ENCODE measurements at places on chromosomes 4 and X.

GRCh38 chrX:54044877-54045338 lies 635 bp upstream of the PHF8 start:
- no peak for DNase-seq

GRCh38 chr4:176755613-176756012 lies 37.1 kb downstream of the VEGFC start:
- no peak for DNase-seq

GRCh38 chr4:53012738-53013137 lies 150.6 kb downstream of the RASL11B start:
- no peak for DNase-seq

DNA sequence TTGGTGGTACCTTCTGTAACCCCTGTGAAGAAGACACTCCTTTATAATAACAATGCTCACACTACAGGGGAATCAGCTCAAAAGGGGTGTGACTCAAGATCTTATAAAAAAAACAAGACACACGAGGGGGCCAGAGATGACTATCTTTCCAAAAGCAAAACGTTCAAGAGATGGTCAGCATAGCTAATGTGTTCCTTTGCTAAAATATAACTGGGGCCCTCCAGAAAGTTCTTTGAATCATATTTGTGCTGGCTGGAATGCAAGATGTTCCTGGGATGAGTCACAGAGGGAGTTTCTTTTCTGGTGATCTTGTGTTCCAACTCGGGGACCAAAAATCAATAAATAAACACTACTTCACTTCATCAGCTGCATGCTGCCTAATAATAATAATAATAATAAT lies 46.5 kb downstream of the RAI2 start:
- DNase-seq, result no peak

- DNase-seq, result no peak
Observed at GRCh38 chrX:115400960-115401359, 111.4 kb downstream of the LUZP4 start.

DNA sequence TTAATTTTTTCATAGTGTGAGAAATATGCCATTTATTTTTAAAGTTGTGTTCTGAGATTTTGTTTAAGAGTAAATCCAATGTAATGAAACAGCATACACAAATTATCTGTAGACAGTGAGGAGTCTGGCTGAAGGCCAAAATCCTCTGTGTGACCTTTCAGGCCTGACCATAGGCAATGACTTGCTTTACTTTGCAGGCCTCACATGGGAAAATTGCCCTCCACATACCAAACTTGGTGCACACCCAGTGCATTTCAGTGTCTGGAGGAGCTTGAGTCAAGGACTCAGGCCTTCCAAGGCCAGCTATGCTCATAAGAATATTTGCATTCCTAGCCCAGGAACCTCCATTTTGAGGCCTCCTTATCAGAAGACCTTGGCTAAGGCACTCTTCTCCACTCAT lies 430.1 kb downstream of the GABRG1 start:
- no peak for DNase-seq

- no peak for DNase-seq
Observed at GRCh38 chrX:119669424-119670037, 23.4 kb downstream of the SEPTIN6 start.

DNA sequence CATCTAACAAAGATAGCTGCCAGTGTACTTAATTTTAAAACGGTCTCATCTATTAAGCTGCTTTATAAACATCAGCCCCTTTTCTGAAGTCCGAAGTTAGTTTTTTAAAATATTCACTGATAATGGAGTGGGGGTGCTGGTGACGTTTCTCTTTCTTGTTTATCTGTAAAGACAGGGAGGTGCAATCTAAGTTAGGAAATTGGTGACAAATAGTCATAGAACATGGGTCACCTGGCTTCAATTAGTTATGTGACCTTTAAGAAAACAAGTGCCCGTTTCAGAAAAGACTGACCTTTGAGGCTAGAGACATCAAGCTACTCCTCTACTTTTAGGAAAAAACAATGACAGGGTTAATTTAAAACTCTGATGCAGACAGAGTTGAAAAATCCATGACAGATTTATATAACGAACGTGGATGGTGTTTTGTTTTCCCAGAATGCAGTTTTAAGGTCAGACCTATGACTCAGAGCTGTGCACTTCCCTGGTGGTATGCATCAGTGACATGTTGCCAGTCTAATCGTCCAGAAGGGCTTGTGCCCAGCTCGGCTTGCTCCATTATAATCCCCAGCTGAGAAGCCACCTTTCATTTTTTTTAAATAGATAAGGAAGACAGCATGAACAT lies 38.2 kb downstream of the FHL1 start:
- no peak for DNase-seq

GRCh38 chr4:154836513-154836912 lies 55.4 kb downstream of the RBM46 start:
- DNase-seq, result no peak

Data from stimulated activated CD4-positive, alpha-beta T cell treated with anti-CD3 and anti-CD28 coated beads, TNF-alpha, amount 100 ng/mL, for 4 hours (primary cell).